Type B pancreatic cell (in vitro differentiated cells): ENCODE measurements at places on chromosomes 6 and 20. TPM values are rescaled to one million over a fixed set of nuclear protein-coding genes. Genes with fewer than 3 reads are reported as not detected.

DNA sequence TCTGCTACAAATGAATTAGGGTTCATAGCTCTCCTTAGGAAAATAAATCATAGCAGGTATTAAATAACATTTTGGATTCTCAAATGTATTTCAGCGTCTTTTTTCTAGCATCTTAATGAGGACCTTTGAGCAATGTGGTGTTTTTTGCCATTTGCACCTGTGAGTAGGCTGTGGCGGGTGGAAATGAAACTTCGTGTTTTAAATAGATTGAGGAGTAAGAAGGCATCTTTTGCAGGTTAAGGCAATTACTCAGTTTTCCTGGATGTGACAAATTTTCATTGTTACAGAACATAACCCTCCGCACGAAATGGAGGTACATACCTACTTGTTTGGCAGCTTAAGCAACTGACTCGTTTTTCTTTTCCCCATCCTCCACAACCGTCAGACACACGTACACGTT is 708.9 kb upstream of the NRSN1 start:
- H3K27me3 ChIP-seq, result no peaks in the 10 kb centered on the region
- H3K36me3 ChIP-seq, result no peaks in the 10 kb centered on the region
- peaks cover 8% of the 10 kb centered on the region for H3K4me1 ChIP-seq
- H3K4me3 ChIP-seq, result no peak overlapping the region
- H3K27ac ChIP-seq, result no peak overlapping the region

DNA sequence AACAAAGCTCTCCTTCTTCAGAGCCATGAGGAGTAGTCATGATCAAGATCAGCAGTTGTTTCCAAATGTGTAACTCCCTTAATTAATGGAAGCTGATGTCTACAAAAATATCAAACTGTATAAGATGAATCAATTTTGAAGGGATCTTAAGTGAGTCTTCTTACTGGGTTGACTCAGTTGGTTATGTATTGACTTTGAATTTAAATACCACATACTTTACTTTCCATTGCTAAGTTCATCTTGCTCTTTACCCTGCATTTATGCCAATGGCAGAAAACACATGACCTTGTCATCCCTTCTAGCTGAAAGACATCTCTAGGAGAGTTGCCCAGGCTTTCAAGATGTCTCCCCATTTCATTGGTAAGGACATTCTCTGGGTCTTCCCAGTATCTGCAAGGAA is 123.2 kb upstream of the STMND1 start:
- H3K27me3 ChIP-seq, result peaks cover 33% of the 10 kb centered on the region
- no peak overlapping the region for H3K4me3 ChIP-seq
- no peaks in the 10 kb centered on the region for H3K36me3 ChIP-seq

DNA sequence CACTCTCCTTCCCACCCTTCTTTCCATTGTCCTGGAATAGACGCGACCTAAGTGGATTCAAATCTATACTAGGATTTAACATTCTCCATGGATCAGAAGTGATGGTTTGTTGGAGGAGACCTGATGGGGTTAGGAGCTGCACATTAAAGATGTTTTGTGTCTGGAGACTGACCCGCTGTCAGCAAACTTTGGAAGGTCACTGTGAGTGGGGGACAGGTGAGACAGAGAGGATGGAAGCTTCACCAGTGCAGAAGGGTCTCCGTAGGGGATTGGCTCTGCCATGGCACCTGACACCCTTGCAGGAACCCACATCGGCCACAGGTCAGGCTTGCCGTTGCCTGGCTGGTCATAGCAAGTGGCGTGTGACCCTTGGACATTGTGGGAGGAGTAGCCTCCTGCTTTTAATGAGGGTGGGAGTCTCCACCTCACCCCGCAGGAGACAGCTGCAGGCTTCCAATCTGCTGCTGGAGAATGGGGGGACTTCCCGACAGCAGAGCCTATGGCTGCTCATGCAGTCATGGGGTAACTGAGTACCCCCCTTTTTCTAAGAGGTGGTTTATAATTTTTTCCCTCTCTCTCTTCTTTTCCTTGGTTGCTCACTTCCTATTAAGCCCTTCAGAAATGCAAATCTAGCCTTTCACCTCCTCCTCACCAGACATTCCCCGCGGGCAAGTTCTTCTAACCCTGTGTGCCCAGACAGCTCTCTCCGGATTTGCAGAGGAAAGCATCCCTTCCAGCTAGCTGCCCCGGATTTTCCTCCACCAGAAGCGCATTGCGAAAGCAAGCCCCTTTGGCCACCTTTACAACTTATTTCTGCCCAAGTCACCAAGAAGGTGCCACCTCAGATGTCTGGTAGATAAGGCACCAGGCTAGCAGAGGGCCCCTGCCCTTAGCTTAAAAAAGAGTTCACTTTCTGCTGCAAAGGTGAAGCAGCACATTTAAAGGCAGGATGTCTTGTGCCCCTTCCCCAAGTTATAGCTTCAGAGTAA is 53.5 kb downstream of the DACT2 start:
- no peak overlapping the region for H3K4me3 ChIP-seq
- no peak overlapping the region for H3K27ac ChIP-seq
- H3K36me3 ChIP-seq, result no peaks in the 10 kb centered on the region
- no peak for DNase-seq

DNA sequence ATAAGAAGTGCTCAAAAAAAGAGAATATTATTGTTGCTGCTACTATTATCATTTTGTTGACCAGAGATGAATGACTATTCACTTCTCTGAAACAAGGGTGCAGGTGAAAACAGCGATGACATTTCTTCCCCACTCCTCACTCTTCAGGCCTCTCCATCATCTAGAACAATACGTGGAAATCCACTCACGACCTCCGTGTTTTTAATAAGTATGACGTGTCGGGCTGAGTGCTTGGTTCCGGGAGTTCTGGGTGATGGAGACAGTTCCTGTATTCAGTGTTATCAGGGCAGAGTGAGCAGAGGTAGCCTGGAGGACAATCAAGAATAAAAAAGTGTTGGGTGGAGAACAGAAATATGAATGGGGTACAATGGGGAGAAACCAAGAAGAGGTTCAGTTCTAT is 130.0 kb upstream of the ZNF217 start:
- no peak overlapping the region for H3K27ac ChIP-seq
- H3K4me1 ChIP-seq, result no peaks in the 10 kb centered on the region

SLC22A1 gene
- total RNA-seq, result 1.2 and 3.0 TPM in 2 replicates

C6orf58 gene
- total RNA-seq, result 0.63 TPM in 1 of 2 replicates, not detected in the other
